ENCODE measurements at places on chromosomes 1 and 21.

DNA sequence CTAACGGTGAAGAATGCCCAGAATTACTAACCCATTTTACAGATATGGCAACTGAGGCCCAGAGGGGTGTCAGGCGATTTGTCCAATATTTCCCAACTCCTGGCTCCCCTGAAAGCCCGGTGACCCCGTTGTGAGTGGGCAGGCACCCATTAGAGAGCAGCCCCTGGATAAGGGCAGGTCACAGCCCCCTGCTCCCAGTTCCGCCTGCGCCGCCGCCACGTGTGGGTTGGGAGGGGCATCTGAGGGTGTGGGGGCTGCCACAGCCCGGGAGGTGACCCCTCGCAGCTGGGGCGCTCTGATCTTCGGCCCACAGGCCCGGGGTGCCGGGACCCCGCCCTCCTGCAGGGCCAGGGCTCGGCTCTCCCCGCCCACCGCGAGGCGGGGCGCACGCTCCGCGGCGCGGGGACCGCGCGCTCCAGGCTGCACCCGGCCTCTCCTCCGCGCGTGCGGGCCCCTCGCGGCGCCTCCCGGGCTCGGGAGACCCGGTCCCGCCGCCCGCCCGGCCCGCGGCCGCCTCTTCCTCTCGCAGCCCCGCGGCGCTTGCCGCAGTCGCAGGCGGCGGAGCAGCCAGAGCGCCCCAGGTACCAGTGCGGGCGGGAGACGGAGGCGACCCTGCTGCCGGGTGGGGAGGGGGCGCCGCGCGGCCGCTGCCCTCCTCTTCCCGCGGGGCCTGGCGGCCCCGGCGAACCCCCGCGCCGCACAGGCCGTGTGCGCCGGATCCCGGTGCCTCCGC lies at the start of gene HTR6:
TSS of gene HTR6 (plus strand) at position 423 of the 733 bp plus-strand sequence. CDS start 879 bp downstream, outside the sequence.
- no peak for DNase-seq

GRCh38 chr1:51578383-51579109 lies 38.3 kb upstream of the OSBPL9 start:
- no peak for DNase-seq

GRCh38 chr1:114156538-114157274 lies 3.0 kb upstream of the SYT6 start:
- DNase-seq: no peak

DNA sequence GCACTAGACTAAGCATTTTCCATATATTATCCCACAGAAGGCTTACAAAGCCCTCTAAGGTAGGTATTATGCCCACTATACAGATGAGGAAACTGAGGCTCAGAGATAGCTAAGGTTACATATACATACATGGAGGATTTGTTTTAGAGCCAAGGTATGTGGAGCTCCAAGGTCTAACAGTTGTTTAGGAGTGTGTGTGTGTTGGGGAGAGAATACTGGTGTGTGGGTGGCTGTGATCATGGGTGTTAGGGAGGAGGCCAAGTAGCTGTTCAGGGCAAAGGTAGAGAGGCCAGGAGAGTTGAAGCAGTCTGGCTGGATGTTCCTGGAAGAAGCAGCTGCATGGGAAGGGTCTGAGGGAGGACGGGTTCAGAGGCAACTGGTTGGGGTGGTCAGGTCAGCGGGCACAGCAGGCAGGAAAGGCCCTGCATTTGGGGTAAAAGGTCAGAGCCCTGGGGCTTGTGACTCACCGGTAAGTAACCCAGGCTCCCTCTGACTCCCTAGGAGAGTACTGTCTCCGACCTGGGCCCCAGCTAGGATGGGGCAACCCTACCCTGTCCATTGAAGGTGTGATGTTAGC lies 5.1 kb upstream of the LDLRAP1 start:
- no peak for DNase-seq

DNA sequence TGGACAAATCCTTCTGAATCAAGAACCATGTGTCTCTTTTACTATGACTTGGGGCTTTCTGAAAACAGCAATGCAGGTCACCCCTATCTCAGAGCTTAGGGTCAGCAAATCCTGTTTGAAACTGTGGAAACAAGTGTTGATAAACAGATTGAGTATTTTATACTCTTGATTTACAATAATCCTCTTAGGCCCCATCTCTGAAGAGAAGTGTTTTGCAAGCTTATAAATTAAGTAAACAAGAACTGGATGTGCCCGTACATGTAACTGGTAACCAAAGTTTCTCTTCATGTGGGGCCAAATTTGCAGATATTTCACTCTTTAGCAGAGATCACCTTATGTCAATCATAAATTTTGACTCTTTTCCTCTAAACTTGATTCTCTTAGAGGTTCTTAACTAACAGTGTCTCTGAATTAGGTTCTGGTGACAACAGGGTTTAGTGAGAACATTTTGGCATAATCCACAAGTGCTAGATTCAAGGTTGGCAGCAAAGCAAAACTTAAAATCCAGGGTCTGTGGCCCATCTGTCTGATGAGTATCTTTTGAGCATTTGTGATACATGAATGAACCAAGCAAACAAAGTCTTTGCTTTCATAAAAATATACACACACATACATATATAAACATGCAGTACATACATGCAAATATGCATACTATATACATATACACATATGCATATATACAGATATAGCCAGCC lies 183.0 kb upstream of the HOOK1 start:
- DNase-seq: no peak

- DNase-seq: no peak
These were observed 55.1 kb downstream of the AGPAT3 start for GRCh38 chr21:43919871-43920801.

DNA sequence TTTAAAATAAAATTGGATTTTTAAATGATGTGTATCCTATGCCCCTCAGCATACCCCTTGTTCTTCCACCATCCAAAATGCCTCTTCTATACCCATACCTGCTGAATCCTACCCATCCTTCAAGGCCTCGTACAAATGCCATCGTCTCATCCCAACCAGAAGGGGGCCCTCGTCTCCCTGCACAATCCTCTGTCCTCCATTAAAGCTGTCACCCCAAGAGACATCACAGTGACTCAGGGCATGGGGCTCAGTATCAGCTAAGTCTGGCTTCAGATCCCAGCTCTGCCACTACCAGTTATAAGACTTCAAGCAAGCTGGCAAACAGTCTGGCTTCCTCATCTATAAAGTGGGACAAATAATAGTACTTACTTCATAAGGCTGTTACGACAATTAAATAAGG lies 23.8 kb downstream of the IGFN1 start:
- DNase-seq: no peak

DNA sequence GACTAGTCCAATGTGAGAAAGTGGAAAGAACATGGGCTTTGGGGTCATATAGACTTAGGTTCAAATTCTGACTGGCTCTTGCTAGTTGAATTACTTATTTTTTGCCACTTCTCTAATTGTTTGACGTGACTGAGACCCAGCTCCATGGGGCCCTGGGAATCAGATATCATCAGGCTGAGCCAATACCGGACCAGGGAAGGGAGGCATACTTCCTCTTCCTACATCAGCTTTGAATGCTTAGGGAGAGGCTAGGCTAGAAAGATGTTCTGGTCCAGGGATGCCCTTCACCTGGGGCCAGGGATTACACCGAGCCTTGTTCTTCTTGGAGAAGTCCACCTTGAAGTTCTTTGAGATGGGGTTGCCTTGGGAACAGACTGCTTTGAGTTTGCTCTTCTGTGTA lies 3.7 kb upstream of the NR1I3 start:
- DNase-seq: no peak

GRCh38 chr1:234722904-234723720 lies 113.1 kb upstream of the IRF2BP2 start:
- DNase-seq: peak; percentile 80

DNA sequence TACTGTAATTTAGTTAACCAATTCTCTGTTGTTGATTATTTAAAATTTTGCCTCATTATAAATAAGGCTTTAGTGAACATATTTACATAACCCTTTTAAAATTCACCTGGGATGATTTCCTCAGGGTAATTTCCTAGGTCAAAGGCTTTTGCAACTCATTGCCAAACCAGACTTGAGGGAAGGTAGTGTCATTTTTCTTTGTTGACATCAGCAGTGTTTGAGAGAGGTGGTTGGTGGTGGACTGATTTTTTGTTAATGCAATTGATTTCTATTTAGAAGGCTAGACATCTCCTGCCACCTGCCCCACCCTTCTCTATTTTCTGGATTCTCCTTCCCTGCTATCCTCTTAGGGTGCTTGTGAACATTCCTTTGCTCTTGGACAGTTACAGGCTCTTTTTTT lies 116.8 kb downstream of the HHAT start:
- no peak for DNase-seq

DNA sequence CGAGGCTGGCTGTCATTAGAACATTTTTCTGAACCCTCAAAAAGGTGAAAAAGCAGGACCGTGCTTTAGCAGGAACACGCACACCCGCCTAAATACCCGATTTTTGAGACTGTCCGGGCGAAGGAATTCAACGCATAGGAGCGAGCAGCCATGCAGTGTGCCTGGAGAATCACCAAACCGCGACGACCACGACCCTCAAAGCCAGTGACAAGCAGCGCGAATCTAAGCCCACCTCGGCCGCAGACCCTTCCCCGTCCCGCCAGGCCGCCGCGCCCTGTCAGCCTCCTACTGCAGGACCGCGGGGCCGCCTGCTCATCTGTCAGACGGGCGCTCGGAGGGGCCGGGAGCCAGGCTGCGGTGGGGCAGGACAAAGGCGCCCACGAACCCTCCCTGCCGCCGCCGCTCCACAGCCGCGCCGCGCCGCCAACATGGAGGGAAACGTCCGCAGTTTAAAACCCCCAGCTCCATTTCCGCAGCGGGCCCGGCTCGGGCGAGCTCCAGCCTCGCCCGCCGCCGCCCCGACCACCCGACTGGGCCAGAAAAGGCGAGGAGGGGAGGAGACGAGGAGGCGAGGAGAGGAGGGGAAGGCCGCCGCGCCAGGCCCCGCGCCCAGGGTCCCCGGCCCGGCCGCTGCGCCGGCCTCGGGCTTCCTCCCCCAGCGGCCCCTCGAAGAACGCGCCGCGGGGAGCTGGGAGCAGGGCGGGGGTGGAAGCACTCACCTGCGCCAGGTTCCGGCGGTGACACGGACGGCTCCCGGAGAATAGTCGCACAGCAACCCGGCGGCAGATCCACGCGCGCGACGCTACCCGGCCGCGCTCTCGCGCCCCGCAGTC lies at the start of gene LBR:
TSS of gene LBR (minus strand) at position 804 of the 833 bp plus-strand sequence. CDS start 3,963 bp downstream, outside the sequence.
- no peak for DNase-seq

DNA sequence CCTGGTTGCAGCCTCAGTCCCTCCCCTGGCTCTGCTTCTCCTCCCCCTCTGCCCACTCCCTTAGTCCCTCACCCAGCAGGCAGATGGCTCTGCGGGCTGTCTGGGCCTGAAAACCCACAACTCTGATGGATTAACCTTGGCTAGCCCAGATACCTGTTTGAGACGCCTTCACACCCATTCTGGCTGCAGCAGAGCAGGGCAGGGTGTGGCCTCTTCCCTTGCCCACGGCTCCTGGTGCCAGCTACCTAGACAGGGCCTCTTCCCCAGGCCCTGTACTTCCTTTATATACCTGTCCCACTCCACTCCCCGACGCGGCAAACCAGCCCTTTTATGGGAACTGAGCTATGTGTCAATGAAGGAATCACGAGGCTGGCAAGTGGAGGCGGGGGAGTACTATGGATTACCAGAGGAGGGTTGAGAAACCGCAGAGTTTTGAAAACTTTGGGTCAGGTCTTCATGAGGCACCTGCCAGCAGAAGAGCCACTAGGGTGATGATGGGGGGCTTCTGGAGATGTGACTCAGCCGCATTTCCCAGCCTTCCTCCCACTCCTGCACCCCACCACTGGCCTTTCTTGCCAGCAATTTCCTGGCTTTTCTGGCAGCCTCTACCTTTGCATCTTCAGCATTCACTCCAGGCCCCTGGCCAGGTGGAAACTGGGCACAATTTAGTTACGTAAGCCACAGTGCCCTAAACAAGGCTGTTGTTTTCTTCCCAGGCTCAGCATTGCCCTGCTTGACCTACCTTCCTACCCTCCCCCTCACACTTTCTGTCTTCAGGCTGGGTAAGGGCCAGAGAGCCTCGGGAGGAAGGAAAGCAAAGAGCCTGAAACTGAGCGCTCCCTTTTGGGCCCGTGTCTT lies at the start of gene CHI3L1:
TSS of gene CHI3L1 (minus strand) at position 259 of the 858 bp plus-strand sequence. CDS start at position 178, 81 bp downstream.
- DNase-seq: no peak

- peak; percentile 70 for DNase-seq
These were observed 7.8 kb downstream of the C1orf162 start for GRCh38 chr1:111481387-111482221.

DNA sequence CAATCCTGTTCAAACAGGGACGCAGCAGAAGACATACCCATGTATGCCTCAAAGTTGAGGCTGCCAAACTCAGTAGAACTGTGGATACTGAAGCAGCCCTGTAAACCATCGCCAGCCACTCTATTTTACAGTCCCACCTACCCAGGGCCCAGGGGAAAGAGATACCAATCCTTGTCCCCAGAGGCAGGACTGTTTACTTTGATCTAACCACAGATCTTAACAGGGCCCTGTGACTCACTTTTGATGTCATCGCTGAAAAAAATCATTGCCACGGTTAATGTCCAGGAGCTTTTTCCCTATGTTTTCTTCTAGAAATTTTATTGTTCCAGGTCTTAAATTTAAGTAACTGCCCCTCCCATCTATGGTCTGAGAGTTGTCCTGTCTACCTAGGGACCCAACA lies 538.4 kb upstream of the NCAM2 start:
- DNase-seq: no peak

DNA sequence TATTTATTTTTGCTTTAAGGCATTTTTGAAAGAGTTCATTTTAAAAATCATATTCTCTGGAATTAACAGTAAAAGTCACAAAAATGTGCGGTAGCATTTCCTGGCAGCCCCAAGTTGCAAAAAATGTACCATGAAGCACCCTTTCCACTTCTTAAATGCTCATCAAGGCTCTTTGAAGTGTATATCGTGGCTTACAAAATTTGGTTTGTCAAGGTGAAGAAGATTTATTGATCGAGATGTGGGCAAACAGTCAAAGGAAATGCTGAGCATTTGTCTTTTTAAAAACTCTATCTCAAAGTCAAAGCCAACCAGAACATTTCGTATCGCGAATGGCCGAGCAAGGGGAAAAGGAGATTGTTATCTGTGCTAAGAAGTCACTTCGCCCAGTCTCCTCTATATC lies 277.5 kb upstream of the KAZN start:
- no peak for DNase-seq

DNA sequence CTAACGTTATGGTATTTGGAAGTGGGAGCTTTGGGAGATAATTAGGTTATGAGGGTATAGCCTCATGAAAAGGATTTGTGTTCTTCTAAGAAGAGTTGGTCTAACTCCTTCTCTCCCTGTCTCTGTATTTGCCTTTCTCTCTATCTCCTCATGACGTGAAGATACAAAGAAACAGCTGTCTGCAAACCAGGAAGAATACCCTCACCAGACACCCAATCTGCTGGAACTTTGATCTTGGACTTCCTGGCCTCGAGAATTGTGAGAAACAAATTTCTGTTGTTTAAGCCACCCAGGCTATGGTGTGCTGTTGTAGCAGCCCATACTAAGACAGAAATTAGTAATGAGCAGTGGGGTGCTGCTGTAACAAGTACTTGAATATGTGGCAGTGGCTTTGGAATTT lies 16.1 kb downstream of the C1orf141 start:
- DNase-seq: no peak

Measured in substantia nigra (tissue), 51 donors.